Posterior cingulate gyrus (tissue), 11 donors: ENCODE measurements at places on chromosomes 1 and 21.

GRCh38 chr1:22030057-22030456, 22.5 kb upstream of the CDC42 start:
- DNase-seq: no peak

DNA sequence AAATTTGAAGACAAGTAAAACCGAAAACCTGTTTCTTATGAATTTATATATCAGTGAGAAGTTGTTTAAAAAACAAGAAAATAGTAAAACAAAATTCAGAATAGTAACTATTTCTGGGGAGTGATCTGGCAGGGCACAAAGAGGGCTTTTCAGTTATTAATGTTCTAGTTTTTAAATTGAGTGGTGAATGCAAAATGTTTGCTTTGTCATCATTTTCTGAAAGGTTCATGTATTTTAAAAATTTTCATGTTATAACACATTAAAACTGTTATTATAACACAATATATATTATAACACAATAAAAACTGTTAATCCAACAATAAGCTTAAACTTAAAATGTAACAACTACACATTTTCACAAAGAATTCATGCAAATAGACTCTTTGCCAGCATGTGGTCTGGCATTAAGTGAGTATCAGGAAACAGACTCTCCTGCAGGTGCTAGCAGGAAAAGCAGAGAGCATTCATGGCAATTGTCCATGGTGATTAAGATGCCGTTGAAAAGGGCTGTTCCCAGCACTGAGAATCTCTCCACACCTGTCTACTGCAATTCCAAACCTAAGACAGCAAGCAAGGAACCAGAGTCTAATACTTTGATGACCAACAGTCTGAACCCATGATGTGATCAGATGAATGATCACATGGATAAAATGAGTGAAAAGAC, 204.9 kb downstream of the TBX15 start:
- no peak for DNase-seq

GRCh38 chr1:206693592-206693991, 8.9 kb downstream of the MAPKAPK2 start:
- no peak for DNase-seq

GRCh38 chr21:40386294-40386911, 460.6 kb downstream of the DSCAM start:
- peak; percentile 90 for DNase-seq

DNA sequence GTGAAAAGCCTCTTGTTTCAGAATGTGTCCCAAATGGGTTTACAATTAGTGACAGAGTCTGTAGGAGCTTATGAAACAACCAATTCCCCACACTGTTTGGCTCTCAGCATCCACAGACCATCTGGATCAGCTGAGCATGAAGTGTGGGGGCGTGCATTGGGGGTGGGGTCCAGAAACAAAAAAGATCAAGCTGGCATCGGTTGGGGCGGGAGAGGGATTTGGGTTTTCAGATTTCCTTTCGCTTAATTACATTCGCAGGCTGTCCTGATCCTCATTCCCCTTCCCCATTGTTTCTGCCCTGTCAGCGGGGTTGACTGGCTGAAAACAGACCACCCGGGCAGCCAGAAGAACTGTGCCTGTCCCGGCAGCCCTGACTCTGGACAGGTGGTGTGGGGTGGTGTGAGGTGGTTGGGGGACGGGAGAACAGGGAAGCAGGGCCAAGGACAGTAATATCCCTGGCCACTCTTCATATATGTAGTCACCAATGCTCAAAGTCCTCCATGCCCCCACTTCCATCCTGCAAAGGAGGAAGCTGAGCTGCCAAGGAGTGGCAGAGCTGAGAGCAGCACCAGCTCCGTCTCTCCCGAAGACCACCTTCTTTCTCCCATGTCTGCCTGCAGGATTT, 92.0 kb downstream of the IER5 start:
- DNase-seq: no peak

DNA sequence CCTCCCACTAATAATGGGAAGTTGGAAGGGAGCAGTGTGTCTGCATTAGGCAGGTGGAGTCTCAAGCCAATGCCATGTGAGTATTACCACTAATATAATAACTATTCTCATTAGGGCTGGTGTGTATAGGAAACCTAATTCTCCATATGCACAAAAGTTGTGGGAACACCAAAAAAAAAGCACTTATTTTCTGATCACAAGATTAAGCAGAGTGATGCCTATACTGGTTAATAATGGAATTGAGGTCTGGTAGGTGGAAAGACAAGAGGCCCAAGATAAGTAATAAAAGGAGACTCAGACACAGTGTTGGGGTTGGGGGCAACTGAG, 7.0 kb upstream of the NPL start:
- no peak for DNase-seq

- DNase-seq: no peak
Observed at GRCh38 chr1:205298191-205298994, 23.2 kb downstream of the NUAK2 start.

DNA sequence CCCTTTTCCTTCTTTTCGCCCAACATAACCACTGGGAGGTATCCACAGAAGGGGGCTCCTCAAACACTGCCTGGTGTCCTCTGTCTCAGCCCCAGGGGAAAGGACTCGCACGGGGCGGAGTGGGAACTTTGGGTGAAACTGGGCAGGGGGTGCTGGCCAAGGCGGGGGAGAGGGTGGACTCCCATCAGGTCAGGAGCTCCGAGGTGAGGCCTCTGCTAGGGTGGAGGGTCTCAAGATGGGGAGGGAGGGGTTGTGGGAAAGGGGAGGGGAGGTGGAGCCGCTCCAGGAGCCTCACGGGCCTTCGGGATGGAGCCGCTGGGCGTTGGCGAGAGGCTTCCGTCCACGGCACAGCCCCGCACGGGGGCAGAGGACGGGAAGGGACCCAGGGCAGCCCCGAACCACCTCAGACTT, 43.2 kb upstream of the POFUT2 start:
- DNase-seq: peak; percentile 79

DNA sequence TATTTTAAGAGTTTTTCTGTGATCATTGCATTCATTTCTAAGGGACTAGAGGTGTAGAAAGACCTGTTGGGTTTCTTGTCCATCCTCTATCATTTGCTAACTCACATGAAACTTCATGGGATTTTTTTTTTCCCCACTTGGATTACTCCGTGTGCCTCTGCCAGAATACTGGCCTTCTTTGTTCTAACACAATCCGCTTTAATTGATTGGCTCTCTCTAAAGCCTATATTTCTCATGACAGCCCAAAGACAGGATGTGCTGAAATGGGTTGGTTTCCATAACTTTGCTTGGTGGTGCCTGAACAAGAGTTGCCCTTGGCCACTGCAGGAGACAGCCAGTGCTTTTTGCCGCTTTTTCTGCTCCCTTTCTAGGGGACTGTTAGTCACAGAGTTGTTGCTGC, 12.2 kb downstream of the CACHD1 start:
- no peak for DNase-seq

DNA sequence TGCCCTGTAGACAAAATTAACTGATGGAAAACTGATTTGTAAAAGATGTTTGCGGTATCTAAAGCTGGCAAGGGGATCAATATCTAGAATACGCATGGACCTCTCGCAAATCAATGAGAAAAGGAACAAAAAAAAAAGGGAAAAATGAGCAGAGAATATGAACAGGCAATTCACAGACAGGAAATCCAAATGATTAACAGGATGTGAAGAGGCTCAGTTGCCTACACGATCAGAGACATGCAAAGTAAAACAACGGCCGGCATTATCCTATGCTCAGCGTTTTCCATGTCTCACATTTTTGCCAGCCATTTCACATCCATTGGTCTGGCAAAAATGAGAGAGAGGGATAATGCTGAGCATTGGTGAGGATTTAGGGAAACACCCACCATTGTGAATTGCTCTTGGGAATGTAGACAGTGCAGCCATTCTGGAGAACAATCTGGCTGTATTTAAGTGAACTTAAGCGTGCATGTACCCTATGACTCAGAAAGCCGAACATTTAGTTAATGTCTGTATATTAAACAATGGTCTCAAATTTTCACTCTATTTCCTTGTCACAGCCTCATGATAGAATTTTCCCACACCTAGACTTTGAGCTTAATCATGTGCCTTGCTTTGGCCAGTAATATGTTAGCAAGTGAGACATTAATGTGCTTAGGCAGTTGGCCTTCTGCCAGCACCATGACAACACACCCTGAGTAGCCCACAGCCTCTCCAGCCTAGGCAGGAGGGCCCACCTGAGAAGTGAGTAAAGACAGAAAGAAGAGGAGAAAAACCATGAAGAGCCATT, 61.0 kb upstream of the NBPF3 start:
- DNase-seq: no peak

DNA sequence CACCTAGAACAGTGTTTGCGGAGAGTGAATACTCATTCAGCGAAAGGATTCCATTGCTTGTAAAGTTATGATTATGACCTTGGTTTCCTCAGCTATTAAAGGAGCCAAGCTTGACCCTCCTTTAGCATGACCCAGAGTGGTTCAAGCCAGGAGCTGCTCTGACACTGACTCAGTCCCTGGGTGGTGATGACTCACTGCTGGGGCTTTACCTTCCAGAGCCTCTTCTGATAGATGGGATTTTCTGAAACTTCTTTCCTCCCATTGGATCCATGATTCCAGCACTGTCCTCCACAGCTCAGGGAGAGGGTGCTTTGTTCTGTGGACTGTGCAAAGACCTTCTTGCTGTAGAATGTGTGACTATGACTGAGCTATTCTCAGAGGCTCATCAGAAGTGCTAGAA, 77.4 kb downstream of the S1PR1 start:
- DNase-seq: no peak

GRCh38 chr1:116320874-116321273, 52.2 kb upstream of the ATP1A1 start:
- DNase-seq: no peak

- no peak for DNase-seq
Observed at GRCh38 chr1:156433602-156434001, 64.6 kb downstream of the RHBG start.

DNA sequence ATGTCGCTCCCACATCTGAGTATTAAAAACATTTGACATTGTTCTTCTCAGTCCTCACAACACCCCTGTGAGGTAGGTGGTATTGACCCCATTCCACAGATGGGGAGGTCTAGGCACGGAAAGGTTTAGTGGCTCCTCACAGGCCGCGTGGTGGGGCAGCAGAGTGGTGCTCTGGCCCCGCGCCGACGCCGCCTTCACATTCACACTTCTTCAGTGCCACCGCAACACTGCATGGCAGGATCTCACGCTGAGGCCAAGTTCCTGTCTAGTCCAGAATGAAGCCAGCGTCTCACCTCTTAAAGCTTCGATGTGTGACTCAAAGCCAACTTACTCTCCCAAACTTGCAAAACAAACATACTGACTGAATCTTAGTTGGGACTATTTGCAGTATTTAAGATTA, 12.1 kb downstream of the ICMT start:
- DNase-seq: no peak

DNA sequence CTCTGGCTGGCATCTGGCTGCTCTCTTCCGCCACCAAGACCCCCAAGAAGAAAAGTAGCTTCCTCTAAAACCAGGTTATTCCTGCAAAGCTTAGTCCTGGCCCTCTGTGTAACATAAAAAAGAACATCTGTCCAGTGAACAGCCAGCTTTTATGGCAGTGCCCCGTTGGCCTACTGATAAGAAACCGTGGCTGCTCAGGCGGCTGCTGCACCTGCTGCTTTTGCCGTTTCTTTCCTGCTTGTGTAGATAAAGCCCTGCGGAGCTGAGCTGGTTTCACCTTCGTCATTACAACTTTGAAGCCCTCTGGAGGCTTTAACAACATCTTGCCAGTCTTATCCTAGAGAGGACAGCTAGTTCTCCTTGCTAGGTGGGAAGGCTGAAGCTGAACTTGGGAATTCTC, 20.5 kb downstream of the ELAPOR1 start:
- DNase-seq: no peak

DNA sequence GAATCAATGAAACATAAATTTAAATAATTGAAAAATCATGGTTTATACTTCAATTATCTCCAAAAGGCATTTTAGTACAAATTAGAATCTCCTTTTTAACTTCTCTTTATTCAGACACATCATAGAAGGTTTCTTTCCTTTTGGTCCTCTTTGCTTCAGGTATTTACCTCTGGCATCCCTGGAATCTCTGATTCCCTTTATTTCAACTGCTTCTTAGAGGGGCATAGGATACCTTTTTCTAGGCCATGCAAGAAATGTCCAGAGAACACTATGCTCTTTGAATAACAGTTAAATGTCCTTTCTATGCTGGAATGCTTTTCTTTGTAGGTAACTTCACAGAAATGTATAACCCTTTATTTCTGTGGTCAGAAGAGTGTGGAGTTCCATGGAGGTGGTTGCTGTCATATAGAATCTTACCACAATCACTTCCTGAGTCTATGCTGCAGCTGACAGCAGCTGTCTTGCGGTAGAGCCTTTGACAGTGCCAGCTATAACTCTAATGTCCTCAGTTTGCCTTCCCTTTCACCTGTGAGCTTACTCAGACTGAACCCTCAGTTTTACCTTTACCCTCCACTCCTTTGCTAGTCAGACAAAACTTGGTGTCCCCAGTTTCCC, 8.6 kb downstream of the LAMC2 start:
- DNase-seq: no peak

GRCh38 chr1:88973520-88974137, 18.8 kb downstream of the KYAT3 start:
- no peak for DNase-seq

DNA sequence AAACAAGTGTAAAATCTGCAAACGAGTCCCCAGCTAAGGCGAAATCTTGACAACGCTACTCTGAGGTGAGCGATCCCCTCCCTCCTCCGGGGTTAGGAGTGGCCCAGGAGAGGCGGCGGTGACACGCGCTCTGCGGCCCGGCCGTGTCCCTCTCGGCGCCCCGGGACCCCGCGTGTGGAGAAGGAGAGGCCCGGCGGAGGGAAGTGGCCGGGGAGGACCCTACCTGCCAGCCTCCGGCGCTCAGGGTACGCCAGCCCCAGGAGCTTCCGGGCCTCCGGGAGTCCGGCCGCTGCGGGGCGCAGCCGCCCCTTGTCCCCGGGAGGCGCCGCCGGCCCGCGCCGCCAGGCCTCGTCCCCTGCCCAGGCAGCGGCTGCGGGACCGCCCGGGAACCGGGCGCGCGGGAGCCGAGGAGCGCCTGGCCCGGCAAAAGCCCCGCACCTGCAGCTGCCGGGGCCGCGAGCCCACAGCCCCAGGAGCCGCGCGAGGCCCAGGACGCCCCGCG, 543 bp downstream of the ABCB10 start:
- DNase-seq: peak; percentile 80

DNA sequence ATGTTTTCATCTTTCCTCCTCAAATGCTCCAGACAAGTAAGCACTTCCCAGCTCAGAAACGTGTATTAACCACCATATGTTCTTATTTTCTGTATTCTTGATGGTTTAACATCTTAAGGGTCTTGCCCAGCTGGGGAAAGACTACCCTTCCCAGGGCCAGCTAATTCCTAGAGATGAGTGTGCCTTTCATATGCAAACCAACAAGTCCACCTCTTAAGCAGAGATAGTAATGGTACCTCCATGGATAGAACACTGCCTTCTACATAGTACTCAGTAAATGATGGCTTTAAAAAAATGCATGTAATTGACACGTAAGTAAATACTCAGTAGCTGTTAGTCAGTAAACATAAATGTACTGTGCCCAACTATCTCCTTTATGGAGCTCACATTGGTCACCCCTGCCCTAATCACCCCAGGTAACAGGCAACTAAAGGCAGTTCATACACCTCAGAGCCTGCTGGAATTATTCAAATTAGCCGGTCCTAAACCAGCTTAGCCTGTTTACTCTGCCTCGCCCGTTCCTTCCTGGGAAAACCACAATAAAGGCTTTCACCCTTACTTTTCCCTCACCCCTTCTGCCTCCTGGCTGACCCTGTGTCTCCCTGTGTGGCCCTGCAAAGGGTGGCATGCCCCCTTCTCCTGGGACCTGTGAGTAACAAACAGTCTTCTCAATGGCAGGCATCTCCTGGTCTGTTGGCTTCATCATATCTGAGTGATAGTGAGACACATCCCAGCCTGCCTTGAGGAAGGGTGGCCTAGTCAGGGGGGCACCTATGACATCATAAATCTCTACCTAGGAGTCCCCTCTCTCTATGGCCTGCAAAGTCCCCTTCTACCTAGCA, 40.1 kb upstream of the KLHDC7A start:
- DNase-seq: no peak
